ENCODE measurements at places on chromosomes 11 and 22. TPM values are rescaled to one million over a fixed set of nuclear protein-coding genes. Genes with fewer than 3 reads are reported as not detected.

SUSD2 gene
- total RNA-seq = 0.10 TPM

SCARF2 gene
- 9.1 TPM for total RNA-seq

PKDREJ gene
- total RNA-seq = not detected

FAM180B gene
- not detected for total RNA-seq

CHRDL2 gene
- total RNA-seq = not detected

- no peak for DNase-seq
Measured at GRCh38 chr22:23054531-23055257, 15.6 kb upstream of the GNAZ start.

DNA sequence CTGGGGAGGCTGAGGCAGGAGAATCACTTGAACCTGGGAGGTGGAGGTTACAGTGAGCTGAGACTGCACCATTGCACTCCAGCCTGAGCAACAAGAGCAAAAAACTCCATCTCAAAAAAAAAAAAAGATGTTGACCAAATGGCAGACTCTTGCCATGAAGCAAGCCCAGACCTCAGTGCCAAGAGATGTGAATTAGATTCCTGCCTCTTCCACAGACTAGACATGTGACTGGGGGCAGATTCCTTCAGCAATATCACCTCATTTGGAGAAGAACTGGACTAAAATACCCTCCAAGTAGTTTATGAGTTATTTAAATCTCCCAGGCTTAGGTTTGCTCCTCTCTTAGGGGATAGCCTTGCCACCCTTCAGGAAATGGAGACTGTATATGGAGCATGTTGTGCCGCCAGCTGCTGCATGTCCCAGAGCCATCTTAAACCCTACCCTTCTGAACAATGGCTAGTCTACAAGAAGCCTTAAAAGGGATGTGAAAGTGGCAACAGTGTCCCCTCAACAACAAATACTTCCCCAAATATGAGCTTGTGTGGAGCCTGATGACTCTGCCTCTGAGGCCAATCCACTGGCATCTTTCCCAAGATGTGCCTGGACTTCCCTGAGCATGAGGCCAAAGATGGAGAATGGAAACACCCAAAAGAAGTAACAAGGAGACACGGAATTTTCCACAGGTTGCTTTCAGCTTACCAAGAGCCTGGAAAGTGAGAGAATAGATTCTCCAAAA lies 763 bp upstream of the MS4A7 start:
- DNase-seq = no peak

DNA sequence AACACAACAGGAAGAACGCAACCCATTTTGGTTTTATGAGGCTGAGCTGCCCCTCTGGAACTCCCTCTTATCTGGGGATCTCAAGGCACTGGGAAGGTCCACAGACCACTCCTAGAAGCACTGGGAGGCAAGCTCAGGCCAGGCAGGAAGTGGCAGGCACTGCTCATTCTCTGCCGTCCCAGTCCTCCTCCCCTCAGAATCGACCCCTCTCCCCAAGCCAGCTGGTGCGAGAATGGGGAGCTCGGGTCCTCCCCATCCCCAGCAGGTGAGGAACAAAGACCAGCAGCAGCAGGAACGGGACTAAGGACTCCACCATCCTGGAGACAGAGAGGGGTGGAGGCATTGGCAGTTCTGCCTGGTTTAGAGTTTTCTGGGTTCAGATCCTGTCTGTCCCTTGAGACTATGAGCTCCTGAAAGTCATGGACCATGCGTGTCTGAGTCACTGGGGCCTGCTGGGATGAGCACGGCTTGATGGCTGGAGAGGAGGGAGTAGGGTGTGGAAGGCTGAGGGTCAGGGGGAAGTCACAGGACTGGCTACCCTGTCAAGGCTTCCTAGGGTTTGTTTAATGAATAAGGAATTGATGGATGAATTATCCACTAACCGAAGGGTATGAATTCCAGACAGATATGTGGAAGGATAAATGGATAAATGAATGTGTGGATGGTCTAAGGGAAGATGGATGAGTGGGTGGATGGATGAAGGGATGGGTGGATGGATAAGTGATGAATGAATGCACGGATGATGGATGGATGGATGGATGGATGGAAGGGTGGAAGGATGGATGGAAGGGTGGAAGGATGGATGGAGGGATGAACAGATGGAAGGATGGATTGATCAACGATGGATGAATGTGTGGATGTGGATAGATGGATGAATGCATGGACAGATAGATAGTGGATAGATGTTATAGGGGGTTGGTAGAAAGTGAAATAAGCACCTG lies 6.4 kb downstream of the MYEOV start:
- peak; percentile 47 for DNase-seq

DNA sequence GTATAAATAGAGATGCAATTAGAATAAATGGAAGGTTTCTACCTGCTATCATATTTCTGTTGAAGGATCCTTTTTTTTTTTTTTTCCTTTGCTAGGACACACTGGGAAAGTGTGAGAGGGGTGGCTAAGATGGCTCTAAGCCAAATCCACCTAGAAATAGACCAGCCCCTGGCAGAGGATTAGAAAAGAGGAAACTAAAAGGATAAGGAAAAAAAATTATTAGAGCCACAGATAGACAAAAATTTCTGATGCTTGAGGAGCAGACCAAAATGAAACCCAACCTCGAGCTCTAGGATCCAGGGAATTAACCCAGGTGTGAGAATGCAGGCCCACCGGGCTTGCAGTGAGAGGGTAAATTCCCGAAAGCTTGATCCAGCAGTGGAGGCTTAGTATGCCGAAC lies 262.3 kb downstream of the CADM1 start:
- DNase-seq = no peak

DNA sequence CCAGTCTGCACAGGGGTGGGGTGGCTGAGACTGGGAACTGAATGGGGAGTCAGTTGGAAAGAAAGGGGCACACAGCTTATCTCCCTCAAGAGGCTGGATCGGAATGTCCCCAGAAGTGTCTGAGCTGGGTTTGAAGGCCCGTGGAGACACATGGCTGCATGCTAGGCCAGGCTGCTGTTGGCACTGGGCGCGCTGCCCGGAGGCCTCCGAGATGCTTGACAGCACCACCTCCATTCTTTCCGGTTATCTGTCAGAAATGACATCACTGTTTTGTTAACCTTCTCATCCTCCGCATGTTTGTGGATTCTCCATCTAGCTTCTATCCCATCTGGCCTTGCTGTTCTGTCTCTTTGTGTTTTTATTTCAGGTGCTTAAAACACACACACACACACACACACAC lies 85.5 kb downstream of the APIP start:
- DNase-seq = peak; percentile 22

GRCh38 chr11:78403781-78404180 lies 13.8 kb downstream of the GAB2 start:
- DNase-seq = no peak

- DNase-seq = peak; percentile 23
Measured at GRCh38 chr11:72924568-72925190, 110.5 kb downstream of the ATG16L2 start.

DNA sequence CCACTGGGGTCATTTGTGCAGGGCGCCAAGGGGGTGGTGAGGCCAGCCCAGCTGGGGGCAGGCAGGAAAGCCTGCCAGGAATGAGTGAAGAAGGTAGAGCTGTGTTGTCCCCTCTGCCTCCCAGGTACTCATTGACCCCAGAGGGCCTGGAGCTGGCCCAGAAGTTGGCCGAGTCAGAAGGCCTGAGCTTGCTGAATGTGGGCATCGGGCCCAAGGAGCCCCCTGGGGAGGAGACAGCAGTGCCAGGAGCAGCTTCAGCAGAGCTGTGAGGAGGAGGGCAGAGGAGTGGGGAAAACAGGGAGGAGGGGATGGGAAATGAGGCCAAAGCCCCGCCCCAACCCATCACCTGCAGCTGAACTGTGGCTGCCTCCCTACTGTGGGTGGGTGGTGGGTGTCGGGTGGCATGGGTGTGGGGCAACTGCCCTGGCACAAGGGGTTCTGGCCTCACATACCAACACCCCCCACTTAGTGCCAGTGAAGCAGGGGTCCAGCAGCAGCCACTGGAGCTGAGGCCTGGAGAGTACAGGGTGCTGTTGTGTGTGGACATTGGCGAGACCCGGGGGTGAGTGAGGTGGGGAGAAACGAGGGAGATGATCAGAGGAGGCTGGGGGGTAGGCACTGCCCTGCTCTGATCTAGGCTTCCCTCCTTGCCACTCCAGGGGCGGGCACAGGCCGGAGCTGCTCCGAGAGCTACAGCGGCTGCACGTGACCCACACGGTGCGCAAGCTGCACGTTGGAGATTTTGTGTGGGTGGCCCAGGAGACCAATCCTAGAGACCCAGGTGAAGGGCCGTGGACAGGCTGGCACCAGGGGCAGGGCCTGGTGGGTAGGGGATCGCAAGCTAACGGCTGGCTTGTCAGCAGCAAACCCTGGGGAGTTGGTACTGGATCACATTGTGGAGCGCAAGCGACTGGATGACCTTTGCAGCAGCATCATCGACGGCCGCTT lies 3.0 kb downstream of the MUS81 start:
- no peak for DNase-seq

DNA sequence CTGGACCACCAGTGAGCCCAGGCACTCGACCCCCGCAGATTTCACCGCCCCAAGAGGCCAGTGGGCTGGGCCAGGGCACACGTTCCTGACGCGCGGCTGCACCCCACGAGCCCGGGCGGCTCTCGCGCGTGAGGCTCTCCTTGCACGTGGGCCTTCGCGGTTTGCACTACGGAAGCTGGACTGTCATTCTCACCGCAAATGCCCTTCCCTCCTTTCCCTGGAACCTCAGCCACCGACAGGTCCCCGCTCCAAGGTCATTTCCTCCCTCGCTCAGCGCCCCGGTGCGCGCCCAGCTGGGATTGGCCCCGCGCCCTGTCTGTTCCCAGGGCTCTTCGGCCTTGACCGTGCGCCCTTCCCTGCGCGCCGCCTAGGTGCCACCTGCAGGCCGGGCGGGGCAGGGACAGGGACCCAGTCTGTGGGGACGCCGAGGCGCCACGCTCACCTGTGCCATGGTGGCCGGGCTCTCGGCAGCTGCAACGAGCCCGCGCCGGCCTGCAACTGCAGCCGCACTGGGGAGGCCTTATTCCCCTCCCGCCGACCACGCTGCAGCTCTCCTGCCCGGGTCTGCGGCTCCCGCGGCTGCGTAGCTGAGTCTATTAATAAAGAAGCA lies 2.1 kb upstream of the CPT1A start:
- DNase-seq = no peak

DNA sequence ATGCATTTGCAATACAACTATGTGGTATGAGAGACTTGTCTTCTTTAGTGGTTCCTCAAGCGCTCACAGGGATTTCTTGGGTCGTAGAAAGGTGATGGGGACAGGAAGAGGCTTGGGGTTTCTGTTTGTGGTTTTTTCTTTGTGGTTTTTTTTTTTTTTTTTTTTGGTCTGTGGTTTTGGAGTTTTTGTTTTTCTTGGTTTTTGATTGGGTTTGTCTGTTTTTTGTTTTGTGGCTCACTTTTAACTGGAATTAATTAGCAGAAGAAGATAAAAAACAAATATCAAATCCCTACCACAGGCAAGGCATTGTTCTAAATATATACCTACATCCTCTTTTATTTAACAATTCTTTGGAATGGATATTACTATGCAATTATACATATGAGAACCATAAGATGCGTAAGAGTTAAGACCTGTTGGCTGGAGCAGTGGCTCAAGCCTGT lies 5.5 kb downstream of the TTC28 start:
- peak; percentile 61 for DNase-seq

DNA sequence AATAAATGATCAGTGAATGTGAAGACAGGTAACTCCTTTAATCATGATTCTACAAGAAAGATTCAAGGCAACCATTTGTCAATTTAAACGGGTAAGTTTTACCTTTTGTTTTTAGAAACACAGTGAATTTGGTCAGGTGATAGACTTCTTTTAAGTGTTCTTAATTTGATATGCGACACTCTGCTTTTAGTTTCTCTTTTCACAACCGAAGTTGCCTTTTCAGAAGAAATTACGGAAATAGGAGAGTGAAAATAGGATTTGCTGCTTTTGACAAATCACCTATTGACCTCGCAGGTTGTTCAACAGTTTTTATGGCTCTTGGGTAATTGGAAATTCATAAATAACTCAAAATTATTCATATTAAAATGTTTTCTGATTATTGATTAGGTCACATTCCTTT lies 142.1 kb downstream of the CNTN5 start:
- no peak for DNase-seq

DNA sequence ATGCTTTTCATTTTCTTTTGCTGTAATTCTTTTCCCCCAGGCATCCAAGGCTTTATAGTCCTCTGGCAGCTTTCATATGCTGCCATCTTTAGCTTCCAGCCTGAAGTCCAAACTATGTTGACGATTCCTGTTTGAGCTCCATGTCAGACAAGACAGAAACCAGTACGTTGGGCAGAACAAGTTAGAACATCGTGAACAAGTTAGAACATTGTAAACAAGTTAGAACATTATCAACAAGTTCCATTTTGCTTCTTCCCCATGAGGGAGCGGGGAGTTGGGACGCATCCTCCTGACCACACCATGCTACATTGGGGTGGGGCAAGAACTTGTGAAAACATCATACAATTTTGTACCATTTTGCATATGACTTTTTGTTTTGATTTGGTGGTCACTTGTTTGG lies 23.9 kb downstream of the GLB1L2 start:
- no peak for DNase-seq

- DNase-seq = no peak
Measured at GRCh38 chr11:122746611-122747244, 91.2 kb downstream of the UBASH3B start.

DNA sequence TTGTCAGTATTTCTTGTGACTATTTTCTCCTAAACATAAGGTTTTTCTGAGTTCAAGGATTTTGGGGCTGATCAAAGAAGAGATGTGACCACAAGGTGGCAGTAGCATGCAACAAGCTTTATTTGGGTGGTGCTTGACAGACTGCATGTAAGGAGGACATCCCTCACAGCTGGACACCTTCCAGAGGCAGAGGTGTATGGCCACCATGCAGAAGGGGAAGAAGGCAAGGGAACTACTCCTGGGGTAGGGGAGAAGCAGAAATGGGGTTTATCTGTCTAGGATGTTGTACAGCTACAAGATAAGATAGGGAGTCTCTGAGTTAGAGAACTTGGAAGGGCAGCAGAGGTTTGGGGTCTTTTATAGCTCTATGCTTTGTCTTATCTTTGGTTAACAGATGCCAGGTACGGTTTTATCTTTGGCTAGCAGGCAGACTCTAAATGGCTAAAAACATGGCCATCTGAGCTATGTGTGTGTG lies 5.1 kb upstream of the BIRC2 start:
- DNase-seq = peak; percentile 86

- peak; percentile 33 for DNase-seq
Measured at GRCh38 chr11:45145379-45146071, 914 bp upstream of the PRDM11 start.

GRCh38 chr22:26949193-26949592 lies 291.8 kb downstream of the MIAT start:
- DNase-seq = peak; percentile 12

- DNase-seq = no peak
Measured at GRCh38 chr11:34168642-34169420, 63.4 kb downstream of the NAT10 start.
